ENCODE measurements at places on chromosomes 11 and 22.
A peak's percentile ranks its signal among the peaks of the same experiment; 100 is the strongest.

DNA sequence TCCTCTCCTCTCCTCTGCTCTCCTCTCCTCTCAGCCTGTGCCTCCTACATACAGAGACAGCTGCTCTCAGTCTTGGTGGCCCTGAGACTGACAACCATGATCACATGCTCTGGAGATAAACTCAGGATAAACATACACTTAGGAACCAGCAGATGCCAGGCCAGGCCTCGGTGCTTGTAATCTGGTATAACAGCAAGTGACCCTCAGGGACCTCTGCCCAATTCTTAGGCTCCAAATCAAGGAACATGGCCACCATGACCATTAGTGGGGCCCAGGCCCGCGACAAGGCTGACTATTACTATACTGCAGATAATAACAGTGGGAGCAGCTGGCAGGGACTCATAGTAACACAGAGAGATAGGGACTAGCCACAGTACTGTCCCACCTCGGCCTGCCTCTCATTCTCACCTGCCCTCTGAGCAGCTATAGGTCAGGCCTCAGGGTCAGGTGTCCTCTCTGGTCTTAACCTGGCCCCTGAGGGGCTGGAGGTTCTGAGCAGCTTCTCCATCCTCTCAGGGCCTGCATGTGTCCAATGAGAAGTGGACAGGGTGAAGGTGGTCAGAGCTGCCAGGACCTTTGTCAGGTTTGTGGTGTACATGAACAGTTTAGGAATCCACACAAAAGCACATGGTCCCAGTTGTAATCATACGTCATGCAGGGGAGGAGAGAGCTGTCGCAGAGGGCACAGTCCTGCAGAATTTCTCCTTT lies 106.1 kb downstream of the GGTLC2 start:
- no peak overlapping the region for H3K27ac ChIP-seq
- no peaks in the 10 kb centered on the region for H3K36me3 ChIP-seq
- no peak overlapping the region for H3K4me3 ChIP-seq
- peaks cover 42% of the 10 kb centered on the region for H3K4me1 ChIP-seq
- H3K27me3 ChIP-seq: no peaks in the 10 kb centered on the region

- H3K27ac ChIP-seq: no peak overlapping the region
- H3K36me3 ChIP-seq: peaks cover 49% of the 10 kb centered on the region
- H3K27me3 ChIP-seq: no peaks in the 10 kb centered on the region
- H3K4me1 ChIP-seq: no peaks in the 10 kb centered on the region
- H3K4me3 ChIP-seq: no peak overlapping the region
Observed at GRCh38 chr22:21680830-21681565, 15.2 kb downstream of the PPIL2 start.

DNA sequence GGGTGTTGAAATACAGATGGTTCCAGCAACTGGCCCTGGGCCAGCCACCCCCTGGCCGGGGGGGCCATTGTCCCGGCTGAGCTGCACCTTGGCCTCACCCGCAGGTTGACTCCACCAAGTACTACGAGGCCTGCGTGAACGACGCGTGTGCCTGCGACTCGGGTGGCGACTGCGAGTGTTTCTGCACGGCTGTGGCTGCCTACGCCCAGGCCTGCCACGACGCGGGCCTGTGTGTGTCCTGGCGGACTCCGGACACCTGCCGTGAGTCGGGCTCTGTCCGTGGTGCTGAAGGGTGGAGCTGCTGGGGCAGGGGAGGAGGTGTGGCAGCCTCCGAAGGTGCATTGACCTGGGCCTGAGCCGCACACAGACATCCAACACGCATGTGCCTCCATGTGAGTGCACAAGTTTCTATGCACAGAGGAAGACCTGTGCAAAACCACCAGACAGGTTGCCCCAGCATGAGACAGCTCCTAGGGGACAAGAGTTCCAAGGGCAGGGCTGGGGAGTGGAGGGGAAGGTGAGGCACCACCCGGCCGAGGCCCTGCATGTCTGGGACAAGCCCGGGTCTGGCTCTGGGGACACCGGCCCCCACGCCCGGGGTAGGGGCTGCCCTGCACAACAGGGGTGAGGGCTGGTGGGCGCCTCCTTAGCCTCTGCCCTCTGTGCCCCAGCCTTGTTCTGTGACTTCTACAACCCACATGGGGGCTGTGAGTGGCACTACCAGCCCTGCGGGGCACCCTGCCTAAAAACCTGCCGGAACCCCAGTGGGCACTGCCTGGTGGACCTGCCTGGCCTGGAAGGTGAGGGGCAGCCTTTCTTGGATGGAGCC lies 16.1 kb downstream of the MUC5B start:
- no peak overlapping the region for H3K4me3 ChIP-seq
- no peaks in the 10 kb centered on the region for H3K4me1 ChIP-seq
- no peaks in the 10 kb centered on the region for H3K36me3 ChIP-seq
- DNase-seq: no peak
- no peaks in the 10 kb centered on the region for H3K27me3 ChIP-seq

DNA sequence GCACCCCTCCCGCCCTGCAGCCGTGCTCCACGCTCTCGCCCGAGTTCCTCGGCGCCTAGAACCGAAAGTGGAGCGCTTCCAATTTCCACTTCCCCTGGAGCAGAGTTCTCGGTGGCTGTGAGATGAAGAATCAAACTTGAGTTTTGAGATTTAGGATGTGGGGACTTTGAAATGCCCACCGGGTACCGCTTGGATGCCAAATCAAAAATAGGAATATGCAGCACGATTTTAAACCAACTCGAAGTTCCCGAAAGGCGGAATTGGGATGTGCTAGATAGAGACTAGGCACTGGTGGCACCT lies 569 bp downstream of the POLA2 start:
- peak overlapping the region; percentile 91 for H3K27ac ChIP-seq
- H3K36me3 ChIP-seq: no peaks in the 10 kb centered on the region
- DNase-seq: no peak
- H3K27me3 ChIP-seq: no peaks in the 10 kb centered on the region
- peaks cover 18% of the 10 kb centered on the region for H3K4me1 ChIP-seq
- H3K4me3 ChIP-seq: peak overlapping the region; percentile 94

- H3K36me3 ChIP-seq: peaks cover 15% of the 10 kb centered on the region
- peak; percentile 70 for DNase-seq
- H3K27me3 ChIP-seq: no peaks in the 10 kb centered on the region
- H3K27ac ChIP-seq: peak overlapping the region; percentile 98
- peaks cover 97% of the 10 kb centered on the region for H3K4me1 ChIP-seq
Observed at GRCh38 chr11:35163702-35164496, 24.9 kb downstream of the CD44 start.

DNA sequence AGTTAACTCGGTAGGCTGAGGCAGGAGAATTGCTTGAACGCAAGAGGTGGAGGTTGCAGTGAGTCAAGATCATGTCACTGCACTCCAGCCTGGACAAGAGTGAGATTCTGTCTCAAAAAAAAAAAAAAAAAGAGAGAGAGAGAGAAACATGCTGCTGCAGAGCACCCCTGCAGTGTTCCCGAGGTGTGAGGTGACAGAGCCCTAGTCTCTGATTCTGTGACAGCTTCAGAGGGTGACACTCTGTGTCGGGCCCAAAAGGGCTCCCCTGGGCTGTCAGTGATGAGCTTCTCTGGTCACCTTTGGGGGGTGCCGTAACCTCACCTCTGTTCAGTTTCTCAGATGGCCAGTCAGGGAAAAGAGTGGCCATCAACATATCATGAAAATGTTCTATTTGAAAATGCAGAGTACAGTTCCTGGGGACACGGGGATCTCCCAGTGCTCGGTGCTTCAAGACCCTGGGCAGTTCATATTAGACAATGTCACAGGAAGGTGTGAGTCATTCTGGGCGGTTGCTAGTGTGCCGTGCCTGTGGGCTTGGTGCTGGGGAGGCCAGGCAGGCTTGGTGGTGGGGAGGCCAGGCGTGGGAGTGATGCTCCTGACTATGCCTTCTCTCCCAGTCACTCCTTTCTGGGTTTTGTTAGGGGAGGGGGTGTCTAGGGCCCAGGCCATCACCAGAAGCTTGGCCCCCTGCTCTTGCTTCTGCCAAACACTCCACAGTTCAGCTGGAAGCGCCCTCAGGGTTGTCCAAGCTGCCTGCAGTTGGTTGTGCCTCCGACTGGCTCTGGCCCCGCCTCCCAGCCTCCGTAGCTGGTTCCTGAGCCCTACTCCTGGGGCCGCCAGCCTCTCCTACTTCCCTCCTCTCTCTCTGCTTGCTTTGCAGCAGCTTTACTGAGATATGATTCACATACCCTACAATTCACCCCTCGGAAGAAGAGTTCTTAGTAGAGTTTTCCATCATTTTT lies 52.5 kb upstream of the CLDN5 start:
- H3K36me3 ChIP-seq: no peaks in the 10 kb centered on the region
- no peak overlapping the region for H3K27ac ChIP-seq
- H3K4me1 ChIP-seq: peaks cover 12% of the 10 kb centered on the region
- no peaks in the 10 kb centered on the region for H3K27me3 ChIP-seq
- no peak for DNase-seq
- no peak overlapping the region for H3K4me3 ChIP-seq

GRCh38 chr22:35555946-35556547 lies 15.4 kb downstream of the RASD2 start:
- DNase-seq: no peak
- no peaks in the 10 kb centered on the region for H3K36me3 ChIP-seq
- no peak overlapping the region for H3K27ac ChIP-seq
- H3K4me1 ChIP-seq: no peaks in the 10 kb centered on the region

- no peaks in the 10 kb centered on the region for H3K36me3 ChIP-seq
- no peak for DNase-seq
- no peak overlapping the region for H3K4me3 ChIP-seq
- no peaks in the 10 kb centered on the region for H3K27me3 ChIP-seq
- H3K4me1 ChIP-seq: no peaks in the 10 kb centered on the region
- no peak overlapping the region for H3K27ac ChIP-seq
Observed at GRCh38 chr22:49137206-49137840, 690.4 kb downstream of the BRD1 start.

DNA sequence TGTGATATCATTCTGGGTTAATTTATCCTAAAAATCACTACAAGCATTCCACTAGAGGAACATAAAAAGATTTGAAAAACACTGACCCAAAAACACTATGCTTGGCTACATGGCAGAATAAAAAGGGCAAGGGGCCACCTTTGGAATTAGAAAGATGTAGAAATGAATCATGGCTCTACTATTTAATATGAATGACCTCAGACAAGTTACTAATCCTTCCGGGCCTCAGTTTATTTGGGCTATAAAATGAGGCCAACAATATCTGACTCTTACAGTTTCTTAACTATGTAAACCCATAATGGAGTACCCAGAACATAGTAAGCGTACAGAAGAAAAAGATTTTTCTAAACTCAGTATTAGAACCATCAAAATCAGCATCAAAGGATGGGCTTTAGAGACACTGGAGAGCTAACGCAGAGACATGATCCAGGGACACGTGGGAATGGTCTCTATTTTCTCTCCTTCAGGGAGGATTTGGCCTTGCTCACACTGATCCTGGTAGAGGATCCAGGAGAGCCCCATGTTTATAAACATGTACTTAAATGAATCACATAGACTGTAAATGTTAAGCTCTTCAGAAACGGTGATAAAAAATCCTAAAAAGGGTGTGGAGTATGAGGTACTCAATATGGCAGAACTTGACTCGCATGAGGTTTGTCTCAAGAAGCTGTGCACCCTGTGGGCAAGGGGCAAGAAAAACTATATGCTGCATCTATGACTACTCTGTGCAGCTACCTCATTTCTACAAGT lies 288.4 kb upstream of the PITPNB start:
- no peak overlapping the region for H3K27ac ChIP-seq

- no peaks in the 10 kb centered on the region for H3K4me1 ChIP-seq
- DNase-seq: no peak
- H3K36me3 ChIP-seq: peaks cover 45% of the 10 kb centered on the region
- H3K27me3 ChIP-seq: no peaks in the 10 kb centered on the region
Observed at GRCh38 chr22:31276426-31277167, 15.7 kb downstream of the PIK3IP1 start.

DNA sequence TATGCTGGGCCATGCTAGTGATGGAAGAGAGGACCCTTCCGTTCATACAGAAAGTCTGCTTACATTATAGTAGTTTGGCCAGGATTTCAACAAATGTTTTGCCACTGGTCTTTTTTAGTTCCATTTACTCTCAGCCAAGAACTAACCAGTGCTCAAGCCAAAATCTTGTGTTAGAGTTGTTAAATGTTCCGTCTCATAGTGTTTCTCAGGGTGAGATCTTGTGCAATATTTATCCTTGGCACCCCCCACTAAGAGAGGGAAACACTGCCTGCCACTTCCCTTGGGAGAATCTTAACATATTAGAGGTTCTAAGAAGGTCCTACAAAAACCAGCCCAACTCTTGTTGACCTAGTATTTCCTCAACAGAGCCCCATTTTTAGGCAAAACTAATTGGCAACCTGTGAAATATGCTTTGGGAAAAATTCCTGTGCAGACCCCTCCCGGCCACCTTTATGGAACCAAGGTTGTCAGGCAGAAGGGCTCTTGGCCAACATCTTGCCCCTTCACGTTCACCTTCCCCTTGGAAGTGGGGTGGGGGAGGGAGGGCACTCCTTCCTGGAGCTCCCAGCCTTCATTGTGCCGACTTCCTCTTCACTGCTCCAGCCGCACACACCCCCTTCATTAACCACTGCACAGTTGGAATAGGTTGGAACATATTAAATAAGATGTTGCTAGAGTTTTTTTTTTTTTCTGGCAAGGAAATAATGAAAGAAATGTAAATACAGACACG lies 173.2 kb upstream of the SORL1-AS1 start:
- H3K36me3 ChIP-seq: peaks cover 60% of the 10 kb centered on the region
- no peak overlapping the region for H3K4me3 ChIP-seq
- H3K27ac ChIP-seq: no peak overlapping the region

DNA sequence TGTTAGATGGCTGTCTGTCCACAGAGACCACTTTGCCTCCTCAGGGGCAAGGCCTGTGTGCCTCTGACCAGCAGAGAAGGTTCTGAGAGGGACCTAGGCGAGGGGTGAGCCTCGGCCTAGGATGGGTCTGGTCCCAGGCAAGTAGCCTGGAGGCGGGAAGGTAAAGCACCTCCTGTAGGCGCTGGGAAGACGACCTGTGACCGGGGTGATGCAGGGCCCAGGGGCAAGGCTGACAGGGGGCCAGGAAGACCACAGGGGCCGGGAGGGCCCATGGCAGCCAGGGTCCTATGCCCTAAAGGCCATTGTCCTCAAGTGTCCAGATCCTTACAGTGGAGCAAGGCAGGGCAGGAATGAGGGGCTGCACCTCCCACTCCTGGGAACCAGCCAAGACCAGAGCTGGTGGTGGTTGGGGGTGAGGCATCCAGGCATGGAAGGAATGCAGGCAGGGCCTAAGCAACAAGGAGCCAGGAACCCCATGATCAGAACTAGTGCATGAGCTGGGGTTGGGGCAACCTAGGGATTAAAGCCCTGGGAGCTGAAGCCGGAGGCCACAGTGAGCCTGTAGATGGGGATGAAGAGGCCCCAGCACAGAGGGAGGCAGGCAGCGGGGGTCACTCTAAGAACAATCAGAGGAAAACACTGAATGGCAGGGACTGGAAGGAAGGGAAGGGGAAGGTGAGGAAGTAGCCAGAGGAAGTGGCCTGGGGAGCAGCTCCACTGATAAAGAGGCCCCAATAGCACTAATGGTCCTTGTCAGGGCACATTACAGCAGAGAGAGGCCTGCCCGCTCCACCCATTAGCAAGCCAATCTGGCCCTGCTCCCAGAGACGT lies 32.9 kb upstream of the KLHL35 start:
- no peaks in the 10 kb centered on the region for H3K27me3 ChIP-seq
- H3K4me3 ChIP-seq: no peak overlapping the region
- H3K4me1 ChIP-seq: peaks cover 3% of the 10 kb centered on the region
- no peaks in the 10 kb centered on the region for H3K36me3 ChIP-seq
